ENCODE measurements at places on chromosomes 1 and 21.

DNA sequence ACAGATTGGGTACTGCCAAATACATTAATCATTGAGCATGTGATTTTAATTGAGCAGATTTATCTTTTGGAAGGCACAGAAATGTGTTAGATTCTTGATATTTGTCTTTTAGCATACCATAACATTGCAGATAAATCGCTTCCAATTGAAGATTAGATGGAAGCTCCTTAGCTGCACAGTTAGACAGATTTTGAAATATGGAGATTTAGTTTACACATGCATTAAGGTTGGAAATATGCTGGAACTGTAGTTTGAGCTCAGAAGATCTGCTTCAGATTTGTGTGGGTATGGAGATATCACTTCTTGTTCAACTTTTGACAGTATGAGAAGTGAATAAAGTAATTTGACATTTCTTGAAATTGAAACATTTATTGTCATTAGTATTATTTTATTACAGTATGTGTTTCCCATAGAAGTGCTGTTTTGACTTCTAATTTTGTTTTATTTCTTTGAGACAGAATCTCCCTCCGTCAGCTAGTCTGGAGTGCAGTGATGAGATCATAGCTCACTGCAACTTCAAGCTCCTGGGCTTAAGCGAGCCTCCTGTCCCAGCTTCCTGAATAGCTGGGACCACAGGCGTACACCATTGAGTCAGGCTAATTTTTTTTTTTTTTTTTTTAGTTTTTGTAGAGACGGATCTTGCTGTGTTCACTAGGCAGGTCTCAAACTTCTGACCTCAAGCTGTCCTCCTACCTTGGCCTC, 29.1 kb downstream of the THRAP3 start:
- no peak for DNase-seq

GRCh38 chr1:46211051-46211450, 7.9 kb downstream of the LURAP1 start:
- no peak for DNase-seq

DNA sequence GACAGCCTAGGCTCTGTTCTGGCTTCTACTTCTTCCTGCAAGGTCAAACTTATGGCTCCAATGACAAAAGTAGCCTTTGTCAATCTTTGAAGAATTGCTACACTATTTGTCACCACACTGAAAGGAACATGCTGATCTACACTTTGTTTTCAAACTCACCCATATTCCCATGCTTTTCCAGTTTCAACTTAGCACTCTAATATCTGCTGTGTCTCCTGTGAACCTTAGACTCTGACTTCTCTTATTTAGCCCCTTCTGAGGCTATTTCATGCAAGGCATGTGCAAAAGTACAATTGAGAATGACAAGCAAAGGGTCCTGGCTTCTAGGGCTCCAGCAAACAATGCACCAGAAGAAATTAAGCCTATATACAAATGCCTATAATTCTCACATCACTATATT, 374.9 kb downstream of the VAV3 start:
- no peak for DNase-seq

DNA sequence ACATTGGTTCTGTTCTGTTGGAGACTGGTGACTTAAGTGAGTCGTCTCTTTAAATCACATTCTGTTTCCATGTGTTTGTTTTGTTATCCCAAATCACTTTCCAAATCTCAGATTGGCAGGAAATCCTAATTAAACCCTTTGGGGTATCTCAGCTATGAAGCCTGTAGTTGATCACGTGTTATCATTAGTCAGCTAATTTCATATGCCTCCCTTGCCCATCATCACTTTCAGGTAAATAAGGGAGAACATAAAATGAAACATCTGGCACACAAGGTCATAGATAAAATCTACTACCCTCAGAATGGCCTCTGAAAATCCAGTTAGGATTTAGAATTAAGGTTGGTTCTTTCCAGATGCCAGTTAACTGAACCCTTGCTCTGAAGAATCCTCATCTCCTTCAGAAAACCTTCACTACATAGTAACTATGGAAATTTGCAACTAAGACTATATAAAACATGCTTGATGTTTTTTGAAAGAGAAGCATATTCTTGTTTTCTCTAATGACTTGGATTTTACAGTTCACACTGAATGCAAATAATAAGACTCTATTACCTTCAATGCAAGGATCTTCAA, 401.5 kb downstream of the DSCAM start:
- no peak for DNase-seq

DNA sequence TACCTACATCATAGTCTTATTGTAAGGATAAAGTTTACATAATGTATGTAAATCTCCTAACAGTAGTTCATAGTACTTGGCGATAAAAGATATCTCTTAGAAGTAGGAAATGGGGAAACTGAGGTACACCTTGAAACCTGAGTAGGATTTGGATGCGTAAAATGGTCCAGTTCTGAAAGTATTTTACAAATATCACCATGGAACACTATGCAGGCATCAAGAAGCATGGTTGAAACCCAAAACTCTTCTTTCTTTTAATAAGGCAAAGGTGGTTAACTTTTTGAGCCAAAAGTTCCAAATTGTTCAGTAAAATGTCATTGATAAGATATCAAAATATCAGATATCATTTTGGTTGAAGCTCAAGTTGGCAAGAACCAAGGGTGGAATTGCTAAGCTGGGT, 46.0 kb downstream of the ROR1 start:
- DNase-seq, result no peak

DNA sequence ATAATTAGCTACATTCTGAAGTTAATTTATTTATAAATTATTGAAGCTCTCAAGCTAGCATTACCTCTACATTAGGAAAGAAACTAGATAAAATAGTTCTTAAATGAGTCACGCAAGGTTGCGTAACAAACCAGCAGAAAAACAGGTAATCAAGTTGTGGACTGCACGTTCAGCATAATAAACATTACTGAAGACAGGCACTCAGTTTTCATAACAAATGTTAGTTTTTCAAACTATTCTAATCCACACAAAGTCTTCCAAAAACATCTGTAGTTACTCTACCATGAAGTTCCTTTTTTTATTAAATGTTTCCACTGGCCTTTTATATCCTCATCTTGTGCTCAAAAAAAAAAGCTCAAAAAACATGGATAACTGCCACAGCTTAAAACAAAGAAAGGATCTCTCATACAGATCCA, 1.3 kb downstream of the TOR1AIP2 start:
- no peak for DNase-seq

GRCh38 chr1:173496757-173497320, 19.7 kb downstream of the PRDX6 start:
- DNase-seq, result no peak

GRCh38 chr1:228452194-228453021, 34.8 kb upstream of the RNF187 start:
- DNase-seq, result no peak

DNA sequence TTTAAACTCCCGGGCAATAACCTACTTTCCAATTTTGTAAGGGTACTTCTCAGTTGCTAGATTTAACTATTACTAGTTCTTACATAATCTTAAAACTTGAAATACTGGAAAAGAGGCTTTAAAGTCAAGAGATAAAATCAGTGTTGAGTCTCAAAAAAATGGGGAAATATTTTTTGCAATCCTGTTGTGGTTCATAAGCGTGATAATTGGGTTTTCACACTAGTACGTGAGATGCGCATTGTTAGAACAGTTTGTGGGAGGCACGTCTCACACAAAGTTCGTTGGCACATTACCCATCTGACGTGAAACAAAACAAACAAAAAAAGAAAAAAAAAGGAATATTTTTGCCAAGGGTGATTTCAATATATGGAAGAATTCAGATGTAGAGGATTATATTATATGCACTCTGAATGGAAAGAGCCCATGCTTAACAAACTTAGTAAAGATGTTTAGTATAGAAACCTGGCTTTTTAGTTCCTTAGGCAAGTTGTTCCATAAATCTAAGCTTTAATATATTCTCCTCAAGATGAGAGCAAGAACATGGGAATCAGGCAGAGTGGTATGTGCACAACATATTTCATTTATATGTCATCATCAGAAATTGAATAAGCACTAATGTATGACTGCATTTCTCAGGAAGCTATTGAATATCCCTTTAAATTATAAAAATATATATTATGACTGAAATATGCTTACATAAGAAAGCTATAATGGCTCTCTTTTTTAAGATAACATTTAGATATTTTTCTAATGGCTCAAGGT, 73.9 kb upstream of the TNFSF4 start:
- no peak for DNase-seq

- no peak for DNase-seq
Measured at GRCh38 chr1:183982172-183982963, 55.2 kb downstream of the COLGALT2 start.

GRCh38 chr1:91697861-91698260, 188.1 kb downstream of the TGFBR3 start:
- DNase-seq, result no peak

DNA sequence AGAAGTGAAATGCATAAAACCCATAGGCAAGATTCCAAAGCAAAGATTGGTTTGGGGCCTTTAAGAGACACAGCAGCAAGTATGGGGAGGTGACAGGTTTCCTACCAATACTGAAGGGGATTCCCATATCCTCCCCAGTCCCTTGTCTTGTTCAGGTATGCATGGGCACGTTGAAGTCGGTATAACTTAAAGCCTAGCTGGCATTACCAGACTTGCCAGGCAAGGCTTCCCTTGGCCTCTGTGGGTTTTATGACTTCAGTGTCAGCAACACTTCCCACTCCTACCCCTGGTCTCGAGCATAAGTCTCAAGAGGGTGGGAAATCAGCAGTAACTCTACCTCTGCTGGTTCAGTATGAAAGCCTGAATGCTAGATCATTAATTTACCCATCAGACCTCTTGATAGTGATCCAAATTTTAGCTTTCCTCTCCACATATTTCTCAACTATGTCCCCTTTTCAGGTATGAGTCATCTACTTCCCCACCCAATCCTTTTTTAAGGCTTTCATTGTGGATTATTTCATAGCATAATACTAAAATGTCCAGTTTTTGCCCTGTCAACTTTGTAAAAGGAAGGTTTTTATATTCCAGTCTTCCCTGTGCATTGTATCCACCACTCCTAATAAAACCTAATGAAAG, 6.8 kb downstream of the CYP4X1 start:
- DNase-seq, result no peak

- DNase-seq, result no peak
Measured at GRCh38 chr1:85692730-85693314, 15.4 kb downstream of the ZNHIT6 start.

DNA sequence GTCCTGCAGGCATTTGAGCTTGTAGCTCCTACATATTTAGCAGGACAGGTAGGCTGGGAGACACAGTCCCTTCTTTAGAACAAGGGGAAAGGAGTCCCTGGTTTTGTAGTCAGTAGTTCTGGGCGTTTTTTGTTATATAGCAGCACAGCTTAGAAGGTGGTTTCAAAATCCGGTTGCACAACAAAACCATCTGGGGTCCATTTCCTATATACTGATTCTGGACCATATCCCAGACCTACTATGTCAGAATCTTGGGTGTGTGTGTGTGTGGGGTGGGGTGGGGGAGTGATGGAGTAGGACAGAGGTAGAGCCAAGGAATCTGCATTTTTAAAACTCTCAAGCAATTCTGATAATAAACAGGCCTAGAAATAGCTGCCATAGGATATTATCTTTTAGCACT, 21.6 kb downstream of the METTL13 start:
- DNase-seq, result no peak

- DNase-seq, result no peak
Measured at GRCh38 chr1:157600236-157600635, 2.4 kb upstream of the FCRL4 start.

DNA sequence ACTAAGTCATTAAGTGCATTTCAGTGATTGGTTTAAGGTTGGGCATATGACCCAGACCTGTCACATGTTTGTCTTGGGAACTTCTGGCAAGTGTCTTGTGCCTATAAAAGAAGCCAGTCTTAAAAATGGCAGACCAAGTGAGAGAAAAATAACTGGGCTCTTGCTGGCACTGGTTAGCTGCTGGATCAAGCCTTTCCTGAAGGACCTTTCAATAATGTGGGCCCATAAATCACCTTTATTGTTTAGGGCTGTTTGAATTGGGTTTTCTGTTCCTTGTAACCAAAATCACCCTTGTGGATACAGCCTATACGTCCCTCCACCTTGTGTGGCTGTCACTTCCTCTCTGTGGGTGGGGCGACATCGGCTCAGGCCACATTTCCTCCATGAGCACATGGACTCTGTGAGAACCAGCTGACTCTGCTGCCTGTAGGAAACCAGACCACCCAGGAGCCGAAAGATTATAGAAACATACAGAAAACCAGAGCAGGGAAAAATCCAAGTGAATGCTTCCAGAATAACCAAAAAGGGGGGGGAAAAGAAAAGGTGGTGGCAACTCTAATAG, 25.6 kb upstream of the WNT4 start:
- no peak for DNase-seq

- no peak for DNase-seq
Measured at GRCh38 chr21:17495680-17496079, 17.2 kb upstream of the CXADR start.

GRCh38 chr21:43950936-43951335, 61.2 kb upstream of the TRAPPC10 start:
- no peak for DNase-seq

GRCh38 chr1:197171531-197171930, 25.1 kb upstream of the ASPM start:
- no peak for DNase-seq

- no peak for DNase-seq
Measured at GRCh38 chr1:28973596-28974421, 59.4 kb downstream of the EPB41 start.

DNA sequence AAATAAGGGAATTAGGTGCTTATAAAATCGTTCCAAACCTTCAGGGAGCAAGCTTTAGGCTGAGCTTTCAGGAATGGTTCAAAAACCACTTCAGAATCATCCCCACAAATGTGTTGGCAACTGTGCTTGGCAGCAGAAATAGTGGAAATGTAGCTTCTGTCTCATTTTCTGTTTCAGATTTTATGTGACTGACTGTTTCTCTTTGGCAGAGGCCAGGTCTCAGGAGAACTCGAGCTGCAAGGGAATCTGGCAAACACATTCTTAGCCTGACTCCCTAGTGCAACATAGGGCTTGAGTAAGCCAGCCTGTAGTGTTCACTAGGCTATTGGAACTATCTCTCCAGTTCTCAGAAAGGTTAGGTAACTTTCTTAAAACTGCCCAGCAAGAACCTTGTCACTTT, 128.6 kb downstream of the PLA2G4A start:
- no peak for DNase-seq

- DNase-seq, result no peak
Measured at GRCh38 chr1:208243527-208243966, 637 bp downstream of the PLXNA2 start.

- no peak for DNase-seq
Measured at GRCh38 chr1:43783671-43784205, 76.4 kb downstream of the ST3GAL3 start.

Measured in SIG-M5 (cell line).